ENCODE measurements at places on chromosomes 7 and 10.

DNA sequence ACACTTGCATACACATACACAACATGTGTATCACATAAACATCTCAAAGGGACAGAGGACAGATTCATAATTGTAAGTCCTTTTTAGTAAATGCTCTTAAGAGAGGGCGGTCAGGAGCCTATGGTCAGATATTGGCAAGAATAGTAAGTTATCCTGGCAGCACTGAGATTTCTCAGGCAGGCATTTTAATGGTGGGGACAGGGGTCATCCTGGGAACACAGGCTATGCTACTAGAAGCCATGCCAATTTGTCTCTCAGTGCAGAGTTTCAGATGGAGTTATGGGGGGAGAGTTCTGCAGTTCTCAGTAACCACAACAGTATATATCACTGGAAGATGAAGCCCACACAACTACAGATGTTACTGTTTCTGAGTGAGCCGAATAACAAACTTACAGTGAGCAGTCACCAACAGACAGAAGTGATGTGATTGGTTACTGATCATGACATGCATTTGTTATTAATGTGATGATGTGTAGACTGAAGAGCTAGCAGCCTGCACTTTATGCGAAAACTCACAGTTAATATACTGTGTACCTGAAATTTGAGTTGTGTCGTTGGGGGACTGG is 16.4 kb downstream of the ZNF487 start:
- no peak for DNase-seq

DNA sequence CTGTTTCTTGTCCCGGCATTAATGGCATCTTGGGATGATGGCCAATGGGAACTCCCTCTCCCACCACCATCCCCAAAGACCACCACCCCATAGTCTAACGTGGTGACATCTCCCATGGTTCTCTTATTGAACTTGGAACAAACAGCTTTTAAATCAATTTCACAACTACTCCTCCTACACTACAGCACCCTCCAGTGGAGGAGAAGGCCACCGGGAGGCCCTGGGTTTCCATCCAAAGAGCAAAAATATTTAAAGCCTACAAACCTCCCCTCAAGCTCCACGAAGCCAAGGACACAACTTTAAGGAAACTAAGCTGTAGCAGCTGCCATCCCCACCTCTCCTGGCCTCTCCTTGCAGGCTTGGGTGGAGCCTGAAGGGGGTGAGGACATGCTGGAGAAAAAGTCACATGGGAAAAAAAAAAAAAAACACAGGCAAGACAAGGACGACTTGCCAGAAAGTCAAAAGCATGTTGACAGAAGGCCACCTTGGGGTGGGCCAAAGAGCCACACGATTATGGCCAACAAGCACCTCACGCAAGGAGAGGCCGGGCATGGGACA is 94.0 kb upstream of the LANCL2 start:
- no peak for DNase-seq

- DNase-seq: no peak
Observed at GRCh38 chr10:88693392-88694020, 12.5 kb upstream of the LIPK start.

DNA sequence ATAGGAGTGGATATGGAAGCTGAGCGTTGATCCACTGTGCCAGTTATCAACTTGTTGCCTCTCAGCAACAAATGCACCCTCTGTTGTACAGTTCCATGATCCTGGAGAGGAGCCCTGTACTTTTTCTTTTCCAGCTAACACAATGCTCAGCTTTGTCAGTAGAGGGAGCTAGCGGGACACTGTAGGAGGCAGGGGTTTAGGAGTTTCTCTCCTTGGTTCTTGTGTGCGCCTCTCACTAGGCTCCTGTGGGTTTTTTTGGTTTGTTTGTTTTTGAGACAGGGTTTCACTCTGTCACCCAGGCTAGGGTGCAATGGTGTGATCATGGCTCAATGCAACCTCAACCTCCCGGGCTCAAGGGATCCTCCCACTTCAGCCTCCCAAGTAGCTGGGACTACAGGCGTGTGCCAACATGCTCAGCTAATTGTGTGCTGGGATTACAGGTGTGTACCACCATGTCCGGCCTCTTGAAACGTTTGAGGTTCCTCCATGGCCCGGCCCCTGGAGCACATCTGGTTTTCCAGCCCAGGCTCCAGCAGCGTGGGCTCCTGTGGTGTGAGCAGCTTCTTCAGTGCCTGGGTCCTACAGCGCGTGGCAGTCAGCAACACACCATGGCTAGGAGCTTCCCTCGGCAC is 12.0 kb upstream of the MARVELD1 start:
- DNase-seq: peak; percentile 64

DNA sequence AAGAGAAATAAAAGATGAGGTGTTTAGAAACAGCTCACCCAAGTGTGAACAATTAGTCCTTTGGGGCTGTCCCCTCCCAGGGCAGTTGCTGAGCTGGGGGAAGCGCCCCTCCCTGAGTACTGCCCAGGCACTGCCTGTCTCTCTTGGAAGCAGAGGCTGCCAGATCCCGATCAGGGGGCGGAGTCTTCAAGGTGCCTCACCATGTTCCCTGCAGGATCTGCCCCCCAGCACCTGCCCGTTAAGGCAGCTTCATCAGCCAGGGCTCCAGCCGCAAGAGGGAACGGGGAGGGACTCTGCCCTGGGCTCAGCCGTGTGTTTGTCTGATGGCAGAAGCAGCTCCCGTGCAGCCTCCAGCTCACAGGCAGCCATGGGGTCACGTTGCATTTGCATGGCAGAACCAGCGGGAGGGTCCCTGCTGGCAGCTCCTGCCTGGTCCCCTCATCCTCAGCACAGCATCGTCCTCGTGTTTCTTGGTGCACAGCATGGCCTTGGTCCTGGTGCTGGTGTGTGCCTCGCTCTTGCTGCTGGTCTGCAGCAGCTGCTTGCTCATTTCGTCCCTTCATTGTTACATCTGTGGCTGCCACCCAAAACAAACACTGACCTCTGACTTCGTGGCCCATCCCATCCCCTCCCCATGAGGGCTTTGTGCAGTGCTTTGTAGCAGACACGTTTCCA is 10.7 kb upstream of the DPYSL4 start:
- peak; percentile 62 for DNase-seq

DNA sequence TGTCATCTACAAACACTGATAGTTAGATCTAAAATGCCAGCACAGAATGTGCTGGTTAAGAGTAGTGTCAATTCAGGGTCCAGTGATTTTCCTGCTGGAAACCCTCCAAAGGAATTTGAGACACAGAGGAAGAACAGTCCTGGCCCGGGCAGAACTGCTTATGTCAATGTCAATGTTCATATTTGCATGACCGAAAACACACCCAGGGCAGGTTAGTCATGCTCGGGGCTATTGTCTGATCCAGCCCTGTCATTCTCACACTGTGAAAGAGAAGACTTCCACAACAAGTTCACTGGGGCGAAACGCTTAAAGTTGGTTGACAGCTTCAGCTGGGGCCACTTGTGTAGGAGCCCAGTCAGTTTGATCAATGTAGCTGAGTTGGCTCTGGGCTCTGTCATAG is 139.3 kb downstream of the C1GALT1 start:
- no peak for DNase-seq

GRCh38 chr7:148932-149790 is 43.2 kb upstream of the FAM20C start:
- peak; percentile 96 for DNase-seq

DNA sequence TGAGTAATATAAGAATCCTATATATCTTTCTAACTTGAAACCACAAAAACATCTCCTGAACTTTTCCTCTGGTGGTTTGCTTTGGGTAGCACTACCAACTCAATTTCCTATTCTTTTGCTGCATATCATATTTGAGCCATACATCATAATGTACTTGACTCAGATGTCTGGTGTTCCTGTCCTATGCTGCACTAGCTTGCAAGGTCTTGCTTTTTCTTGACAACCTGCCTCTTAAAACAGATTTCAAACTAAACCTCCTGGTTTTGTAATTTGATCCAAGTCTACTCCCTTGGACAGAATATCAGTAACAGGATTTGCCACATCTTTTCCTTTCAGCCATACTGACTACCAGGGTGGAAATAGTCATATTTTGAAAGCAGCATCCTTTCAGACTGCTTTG is 520.3 kb upstream of the LRRTM3 start:
- no peak for DNase-seq

DNA sequence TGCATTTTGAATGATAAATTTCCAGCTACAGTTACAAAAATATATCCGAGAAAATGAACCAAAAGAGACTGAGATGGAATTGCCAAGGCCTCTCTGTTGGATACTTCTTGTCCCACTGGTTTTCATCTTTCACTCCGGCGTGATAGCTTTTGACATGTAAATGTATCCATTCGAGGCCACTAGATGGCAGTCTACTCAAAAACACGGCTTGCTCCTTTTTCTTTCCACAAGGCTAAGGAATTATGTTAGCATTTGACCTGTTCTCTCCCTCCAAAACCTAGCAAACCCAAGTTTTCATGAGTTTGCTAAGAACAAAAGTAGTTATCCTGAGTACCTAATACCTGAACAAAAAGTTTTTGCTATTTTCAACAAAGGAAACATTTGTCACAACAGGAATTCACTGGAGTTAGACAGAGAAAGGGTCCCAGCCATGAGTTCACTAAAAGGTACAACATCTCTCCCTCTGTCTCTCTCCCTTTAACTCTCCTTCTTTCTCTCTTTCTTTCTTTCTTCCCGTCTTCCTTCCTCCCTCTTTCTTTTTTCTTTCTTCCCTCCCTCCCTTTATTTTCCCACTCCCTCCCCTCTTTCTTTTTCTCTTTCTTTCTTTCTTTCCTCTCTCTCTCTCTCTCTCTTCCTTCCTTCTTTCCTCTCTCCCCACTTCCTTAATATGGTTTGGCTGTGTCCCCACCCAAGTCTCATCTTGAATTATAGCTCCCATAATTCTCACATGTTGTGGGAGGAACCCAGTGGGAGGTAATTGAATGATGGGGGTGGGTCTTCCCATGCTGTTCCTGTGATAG is 207.9 kb upstream of the MYO3A start:
- peak; percentile 30 for DNase-seq

DNA sequence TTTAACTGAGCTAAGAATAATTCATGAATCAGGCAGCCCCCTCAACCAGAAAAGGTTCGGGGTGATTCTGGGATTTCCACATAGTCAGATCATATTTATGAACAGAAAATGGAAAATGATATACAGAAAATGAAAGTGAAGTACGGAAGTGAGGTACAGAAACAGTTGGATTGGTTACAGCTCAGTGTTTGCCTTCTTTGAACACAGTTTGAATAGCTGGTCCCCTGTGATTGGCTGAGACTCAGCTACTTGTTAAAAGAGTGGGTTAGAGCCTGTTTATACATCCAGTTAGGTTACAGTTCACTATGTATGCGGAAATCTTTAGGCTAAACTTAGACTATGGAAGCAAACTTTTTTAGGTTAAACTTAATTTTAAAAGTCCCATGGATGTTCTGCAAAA is 511.7 kb downstream of the PLXDC2 start:
- no peak for DNase-seq

DNA sequence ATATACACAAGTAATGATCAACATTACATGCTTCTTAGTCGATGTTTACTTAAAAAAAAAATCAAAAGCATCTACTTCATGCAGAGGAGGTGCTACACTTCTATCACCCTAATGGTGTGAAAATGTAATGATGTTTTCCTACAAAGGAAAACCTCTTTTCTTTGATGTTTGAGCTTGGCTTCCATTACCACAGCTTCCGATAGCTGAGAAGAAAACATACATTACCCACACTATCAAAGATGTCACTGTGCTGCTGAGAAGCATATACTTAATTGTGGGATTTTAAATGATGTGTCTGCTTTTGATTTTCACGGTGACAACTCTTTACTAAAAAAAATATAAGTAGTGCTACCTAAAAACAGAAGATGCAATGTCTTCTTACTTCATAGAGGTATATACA is 200.2 kb upstream of the PHF14 start:
- no peak for DNase-seq

DNA sequence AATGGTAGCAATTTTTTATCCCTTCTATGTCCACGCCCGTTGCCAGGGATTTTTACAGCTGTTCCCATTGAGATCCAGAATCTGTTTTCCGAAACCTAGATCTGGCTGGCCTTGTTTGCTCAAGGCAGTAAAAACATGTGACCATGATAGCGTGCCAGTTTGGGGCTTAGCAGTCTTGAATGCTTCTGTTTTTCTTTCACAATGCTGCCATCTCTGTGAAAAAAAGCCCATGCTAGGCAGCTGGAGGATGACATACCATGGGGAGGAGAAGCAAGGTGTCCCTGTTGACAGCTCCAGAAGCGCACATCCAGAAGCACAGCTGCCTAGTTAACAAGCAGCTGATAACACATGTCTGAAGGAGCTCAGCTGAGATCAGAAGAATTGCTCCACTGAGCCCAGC is 2.2 kb upstream of the ZNF92 start:
- DNase-seq: no peak

DNA sequence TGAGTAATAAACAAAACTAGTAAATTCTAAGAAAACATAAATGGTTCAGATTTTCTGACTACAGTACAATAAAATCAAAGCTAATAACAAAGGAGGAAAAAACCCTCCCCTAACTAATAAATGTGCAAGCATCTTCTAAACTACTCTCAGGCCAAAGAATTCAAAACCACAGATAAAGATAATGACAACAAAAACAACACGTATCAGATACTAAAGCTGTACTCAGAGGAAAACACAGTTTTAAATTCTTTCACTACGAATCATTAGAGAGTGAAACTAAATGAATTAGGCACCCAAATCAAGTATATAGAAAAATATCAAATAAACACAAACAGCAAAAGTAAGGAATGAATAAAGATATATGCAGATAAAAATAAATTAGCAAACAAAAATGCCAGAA is 200.9 kb downstream of the TEX36 start:
- DNase-seq: no peak

DNA sequence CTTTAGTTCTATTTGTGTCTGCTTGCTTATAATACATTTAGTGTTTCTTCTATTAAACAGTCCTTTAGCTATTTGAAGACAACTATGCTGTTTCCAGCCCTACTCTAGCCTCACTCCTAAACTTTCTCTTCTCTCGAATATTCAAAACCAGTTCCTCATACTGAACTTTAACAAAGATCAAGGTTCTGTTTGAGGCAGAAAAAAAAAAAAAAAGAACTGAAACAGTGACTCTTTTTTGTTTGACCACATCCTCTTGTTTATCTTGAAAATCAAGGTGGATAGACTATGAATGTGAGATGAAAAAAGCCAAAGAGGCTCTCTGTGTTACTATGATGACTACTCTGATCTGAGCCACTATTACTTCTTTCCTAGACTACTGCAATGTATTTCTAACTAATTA is 154.3 kb downstream of the ZNF365 start:
- no peak for DNase-seq

GRCh38 chr10:99656199-99657064 is 2.9 kb upstream of the ENTPD7 start:
- no peak for DNase-seq

DNA sequence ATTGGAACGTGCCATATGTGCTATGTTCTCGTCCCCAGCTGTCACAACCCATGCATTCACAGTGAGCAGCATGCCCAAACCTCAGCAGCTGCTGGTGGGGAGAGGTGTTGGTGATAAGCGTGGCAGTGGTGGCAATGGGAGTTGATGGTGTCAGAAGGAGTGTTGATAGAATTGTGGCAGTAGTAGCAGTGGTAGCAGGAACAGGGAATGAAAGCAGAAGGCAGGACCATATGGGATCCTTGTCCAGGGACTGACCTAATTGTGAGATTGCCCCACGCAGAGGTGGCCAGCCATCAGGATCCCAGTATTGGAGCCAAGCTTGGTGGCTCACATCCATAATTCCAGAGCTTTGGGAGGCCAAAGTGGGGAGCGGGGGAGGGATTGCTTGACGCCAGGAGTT is 276.3 kb downstream of the GALNT17 start:
- DNase-seq: no peak
